Activated gamma-delta T cell (primary cell): ENCODE measurements at places on chromosomes 2 and 18.

DNA sequence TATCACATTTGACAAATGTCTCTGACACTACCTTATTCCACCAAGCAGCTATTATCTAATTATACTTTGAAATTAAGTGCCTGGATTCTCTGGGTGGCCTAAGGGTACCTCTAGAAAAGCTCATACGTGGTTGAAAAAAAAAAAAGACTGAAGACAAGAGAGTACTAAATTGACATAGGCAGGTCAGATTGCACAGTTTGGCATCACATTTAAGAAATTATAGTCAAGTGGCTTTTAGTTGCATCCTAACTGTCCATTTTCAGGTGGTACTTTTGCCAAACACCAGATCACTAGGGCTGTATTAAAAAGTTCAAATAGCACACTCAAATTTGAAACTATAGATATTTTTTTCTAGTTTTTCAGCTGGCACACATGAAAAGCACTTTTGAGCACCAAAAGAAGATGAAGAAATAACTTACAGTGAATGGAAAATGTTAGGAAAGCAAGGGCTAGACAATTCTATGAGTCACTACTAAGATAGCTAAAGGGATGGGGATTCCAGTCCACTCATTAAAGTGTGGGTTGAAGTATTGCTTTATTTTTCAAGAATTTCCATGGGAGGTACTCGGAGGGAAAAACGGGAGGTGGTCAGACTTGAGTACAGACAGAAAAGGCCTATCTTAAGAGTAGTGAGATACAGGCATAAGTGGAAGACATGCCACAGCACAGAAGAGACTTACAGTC, 106.5 kb upstream of the COL5A2 start:
- DNase-seq, result no peak

DNA sequence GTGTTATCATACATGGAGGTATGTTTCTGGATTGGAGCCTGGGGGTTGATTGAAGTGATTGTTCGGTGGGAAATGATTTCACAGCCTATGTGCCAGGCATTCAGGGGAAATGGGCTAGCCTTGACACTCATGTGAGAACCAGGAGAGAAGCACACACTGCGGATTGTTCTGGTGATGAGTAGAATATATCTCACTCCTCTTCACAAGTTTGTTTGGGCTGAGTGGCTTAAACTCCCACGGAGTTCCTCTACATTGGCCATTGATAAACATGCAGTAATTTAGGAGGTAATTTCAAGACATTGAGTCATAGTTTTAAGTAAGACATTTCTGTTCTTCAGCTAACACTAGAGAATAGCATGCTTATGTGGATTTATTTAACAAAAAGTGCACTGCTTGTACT, 498.9 kb upstream of the NETO1 start:
- no peak for DNase-seq

DNA sequence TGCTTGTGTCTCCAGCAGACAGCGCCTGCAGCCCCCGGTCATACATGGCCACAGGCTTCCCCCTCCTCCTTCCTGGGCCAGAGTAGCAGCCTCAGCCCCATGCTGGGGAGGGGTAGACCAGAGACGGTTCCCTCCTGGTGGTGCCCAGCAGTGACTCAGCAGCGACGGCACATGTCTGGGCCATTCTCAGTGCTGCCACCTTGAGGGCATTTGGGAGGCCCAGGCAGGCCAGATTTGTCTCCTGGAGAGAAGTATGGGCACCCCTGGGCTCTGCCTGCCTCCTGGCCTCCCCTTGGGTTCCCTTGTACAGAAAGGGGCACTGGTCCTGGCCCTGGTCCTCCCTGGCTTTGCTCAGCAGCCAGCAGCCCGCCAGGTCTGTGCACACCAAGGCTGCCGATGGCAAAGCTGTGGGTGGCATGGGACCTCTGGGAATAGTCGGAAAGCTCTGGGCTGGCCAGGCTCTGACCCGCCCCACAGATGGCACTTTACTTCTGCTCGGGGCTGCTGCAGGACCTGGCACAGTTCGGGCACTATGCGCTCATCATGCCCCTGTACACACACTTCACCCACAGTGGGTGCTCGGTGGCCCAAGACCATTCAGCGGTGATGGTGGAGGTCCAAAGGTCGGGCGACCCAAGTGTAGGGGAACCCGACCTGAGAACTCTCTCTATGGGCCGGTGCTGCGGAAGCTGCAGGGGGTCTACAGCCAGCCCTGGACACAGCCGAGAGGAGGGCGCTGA, 11.4 kb upstream of the ALPI start:
- DNase-seq, result no peak

DNA sequence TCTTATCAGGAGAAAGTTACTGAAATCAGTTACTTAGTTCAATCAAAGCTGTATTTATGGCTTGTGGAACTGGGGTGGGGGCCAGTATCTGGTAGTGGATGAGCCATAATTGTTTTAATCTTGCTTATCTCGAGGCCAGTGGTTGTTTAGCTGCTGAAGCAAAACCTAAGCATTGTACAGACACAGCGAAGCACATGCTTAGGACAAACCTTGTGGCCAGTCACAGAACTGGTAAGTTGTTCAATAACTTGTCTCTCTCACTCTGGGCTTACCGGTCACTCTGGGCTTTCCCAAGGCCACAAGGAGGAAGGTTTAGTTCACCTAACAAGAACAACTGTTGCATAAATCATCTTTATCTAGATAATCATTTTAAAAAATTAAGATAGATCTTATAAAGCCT, 296.6 kb upstream of the NETO1 start:
- DNase-seq, result no peak

DNA sequence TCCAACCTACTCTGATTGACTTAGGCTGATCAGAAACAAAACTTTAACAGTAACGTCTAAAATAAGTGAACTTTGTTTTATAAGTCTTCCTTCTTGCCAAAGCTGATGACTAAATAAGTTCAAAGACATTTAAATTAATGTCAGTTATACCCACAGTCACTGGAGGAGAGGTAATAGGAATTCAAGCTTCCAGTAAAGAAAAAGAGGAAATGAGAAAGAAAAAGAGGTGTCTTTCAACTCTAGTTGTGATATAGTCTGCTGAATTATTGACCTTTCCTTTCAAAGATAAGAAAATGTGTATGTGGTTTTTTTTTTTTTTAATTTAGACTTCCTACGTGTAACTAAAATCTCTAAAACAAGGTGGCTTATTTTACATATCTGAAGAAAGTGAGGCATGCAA, 191.5 kb downstream of the SLC8A1 start:
- no peak for DNase-seq

DNA sequence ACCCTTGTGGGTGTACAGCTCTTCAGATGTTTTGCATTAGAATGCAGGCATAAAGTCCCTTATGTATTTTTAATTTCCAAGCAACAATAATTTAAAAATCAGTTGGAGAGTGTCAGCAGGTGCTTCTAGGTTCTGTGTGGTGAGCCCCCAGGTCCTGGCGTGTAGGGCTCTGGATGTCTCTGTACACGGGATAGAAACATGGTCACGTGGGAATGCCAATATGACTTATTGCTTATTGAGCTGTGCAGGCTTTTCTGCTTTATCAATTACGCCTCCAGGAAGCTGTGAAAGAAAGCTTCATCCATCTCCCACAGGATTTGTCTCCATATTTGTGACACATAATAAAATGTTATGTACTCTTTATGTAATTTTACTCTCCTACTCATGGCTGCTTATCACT, 37.8 kb downstream of the PRELID3A start:
- DNase-seq, result no peak

DNA sequence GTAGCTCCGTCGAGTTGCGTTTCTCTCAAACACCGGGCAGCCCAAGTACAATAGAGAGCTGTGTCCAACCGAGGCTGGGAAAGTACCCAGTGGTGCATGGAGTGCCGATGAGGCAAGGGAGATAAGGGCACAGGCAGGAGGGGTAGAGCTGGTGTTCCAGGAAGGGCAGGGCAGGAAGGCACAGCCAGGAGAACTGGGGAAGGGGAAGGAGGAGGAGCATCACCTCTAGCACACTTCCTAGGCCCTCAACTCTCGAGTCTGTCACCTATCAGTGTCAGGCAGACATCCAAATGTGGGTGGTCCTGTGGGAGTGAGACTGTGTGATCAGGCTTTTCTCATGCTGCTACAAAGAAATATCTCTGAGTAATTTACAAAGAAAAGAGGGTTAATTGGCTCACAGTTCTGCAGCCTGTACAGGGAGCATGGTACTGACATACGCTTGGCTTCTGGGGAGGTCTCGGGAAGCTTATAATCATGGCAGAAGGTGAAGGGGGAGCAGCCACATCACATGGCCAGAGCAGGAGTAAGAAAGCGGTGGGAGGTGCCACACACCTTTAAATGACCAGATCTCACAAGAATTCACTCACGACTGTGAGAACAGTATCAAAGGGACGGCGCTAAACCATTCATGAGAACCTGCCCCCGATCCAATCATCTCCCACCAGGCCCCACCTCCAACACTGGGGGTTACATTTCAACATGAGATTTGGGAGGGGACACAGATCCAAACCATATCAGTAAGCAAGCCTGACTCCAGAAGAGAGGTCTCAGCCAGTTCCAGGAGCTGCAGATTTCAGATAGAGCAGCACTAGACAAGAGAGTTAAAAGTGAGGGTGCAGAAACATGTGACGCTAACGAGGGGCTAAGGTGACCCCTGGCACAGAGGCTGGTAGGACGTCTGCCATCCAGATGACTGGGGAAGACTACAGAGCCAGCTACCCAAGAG, 75.7 kb downstream of the MBOAT2 start:
- no peak for DNase-seq

DNA sequence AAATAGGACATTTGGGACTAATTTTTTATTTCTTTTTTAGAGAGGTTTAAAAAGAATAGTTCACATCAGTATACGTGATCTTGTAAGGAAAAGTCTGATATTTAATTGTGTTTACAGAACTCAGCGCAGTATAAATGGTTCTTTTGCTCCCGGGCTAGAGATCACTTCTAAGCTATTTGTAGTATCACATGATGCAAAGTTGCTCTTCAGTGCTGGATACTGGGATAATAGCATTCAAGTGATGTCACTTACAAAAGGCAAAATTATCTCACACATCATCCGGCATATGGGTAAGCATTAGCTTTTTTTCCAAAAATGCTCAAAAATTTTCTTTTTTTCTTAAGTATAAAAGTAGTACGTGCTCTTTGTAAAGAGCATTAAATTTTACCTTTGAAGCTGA, 37.4 kb upstream of the CYP20A1 start:
- DNase-seq, result no peak

DNA sequence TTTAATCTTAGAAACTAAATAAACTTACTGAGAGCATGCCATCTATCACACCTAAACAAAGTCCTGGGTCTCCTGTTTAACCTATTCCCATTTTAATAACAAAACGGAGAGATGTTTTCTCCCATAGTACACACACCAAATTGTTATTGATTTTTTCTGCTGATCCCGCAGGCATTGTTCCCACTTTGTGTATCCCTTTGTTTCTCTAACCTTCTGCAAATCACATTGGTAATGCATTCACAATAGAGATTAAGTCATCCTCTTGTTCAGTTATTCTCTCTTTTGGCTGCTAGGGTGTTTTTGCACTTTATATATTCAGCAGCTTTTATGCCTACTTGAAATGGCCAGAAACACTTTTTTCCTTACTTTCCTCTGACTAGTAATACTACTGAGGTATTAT, 1071.9 kb upstream of the CDH2 start:
- DNase-seq, result no peak
